SK-MEL-5 (cell line): ENCODE measurements at places on chromosomes 11 and 22. TPM values are rescaled to one million over a fixed set of nuclear protein-coding genes. Genes with fewer than 3 reads are reported as not detected.
A peak's percentile ranks its signal among the peaks of the same experiment; 100 is the strongest.

DNA sequence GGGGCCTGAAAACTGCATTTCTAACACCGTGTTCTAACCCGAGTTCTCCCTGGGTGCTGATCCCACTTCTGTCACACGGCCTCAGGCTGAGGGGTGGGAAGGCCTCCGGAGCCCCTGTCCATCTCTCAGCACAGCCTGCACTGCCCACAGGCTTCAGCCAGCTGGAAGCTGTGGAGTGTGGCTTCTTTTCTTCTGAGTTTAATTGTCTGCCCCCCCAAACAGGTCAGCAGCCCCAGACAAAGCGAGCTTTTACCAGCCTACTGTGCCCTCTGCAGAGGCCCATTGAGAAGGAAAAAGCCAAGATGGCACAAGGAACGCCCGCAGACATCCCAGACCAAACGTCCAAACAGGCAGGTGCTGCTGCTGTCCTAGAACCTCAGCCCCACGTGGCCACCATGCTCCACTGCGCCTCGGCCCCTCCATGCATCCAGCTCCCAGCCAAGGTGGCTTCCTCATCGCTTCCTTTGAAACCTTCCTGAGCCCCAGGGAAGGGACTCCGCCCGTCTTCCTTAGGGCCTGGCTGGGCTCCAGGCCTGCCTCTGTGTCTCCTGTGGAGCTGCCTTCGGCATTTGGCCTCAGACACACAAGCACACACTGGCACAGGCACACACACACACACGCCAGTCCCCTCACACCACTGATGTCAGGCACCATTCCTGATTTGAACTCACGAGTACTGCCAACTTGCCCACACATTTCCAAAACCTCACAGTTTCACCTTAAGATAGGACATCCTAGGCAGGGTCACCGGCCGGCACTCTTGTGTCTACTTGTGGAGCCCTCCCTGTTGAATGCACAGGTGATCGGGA, 1.7 kb downstream of the MOB2 start:
- no peak for DNase-seq

GRCh38 chr11:110720431-110721275, 8.4 kb upstream of the ARHGAP20 start:
- no peak for DNase-seq

SH3BP1 gene
- total RNA-seq, result 3.9 and 5.5 TPM in 2 replicates

DNA sequence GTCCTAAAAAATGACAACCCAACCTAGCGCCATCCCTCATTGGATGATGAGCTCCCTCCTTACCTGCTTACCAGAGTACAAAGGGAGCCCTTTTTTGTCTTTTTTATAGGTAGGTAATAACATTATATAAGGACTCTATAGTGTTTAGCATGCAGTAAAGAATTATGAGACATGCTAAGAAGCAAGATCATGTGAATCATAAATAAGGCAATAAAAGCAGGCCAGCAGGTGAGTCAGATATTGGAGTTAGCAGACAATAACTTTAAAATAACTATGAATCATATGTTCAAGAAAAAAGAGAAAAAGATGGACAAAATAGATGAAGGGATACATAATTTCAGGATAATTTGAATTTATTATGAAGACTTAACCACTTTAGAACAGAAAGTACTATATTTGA, 81.5 kb downstream of the GRK3 start:
- DNase-seq, result no peak

- DNase-seq, result no peak
Measured at GRCh38 chr11:74990941-74991340, 2.2 kb downstream of the NEU3 start.

DNA sequence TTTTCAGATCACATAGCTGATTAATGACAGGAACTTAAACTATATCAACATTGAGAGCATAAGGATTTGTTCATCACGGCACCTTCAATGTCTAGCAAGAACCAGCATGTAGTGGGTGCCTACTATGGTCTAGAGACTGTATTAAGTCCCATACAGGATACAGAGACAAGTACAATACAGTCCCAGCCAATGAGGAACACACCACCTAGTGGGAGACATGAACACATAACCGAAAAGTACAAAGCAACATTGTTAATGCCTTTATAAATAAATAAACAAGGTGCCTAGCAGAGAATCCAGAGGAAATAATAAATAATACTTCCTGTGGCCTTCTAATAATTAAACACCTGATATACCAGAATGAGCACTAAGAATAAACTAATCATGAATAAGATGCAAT, 87.7 kb upstream of the OPCML start:
- peak; percentile 33 for DNase-seq

DNA sequence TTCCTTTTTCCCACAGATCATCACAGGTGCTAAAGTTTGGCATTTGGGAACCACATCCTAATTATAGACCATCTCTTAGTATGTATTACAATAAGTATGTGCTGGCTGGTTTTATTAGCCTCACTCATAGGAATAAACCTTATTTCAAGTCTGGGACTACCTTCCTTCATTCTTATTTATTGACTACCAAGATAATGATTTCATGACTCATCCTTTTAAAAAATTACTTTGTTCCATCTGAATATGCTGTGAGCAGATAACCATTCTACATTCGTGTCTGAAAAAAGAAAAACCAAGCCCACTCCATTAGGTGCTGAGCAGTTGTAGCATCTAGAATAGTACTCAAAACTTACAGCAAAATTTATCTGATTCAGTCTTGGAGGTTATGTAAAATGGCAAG, 12.3 kb downstream of the TNRC6B start:
- DNase-seq, result no peak

GRCh38 chr11:117868815-117869561, 7.5 kb downstream of the FXYD6 start:
- no peak for DNase-seq

BIK gene
- total RNA-seq, result 8.0 and 9.2 TPM in 2 replicates

DNA sequence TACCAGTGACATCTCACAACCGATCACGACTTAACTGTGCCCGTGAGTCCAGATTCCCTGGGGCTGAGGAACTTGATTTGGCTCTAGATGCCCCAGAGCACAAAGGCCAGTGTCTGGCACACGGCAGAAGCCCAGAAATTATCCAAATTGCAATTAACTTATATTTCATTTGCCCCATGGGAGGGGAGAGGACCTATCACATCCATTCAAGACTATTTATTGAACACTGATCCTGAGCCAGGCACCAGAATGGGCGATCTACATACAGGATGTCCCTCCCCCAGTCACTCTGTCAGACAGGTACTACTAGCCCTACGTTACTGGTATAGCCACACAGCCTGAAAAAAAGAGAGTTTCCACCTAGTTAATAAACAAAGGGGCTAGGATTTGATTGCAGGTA, 5.1 kb downstream of the DNAL4 start:
- no peak for DNase-seq

GRCh38 chr11:93715797-93716396, 25.4 kb downstream of the TAF1D start:
- no peak for DNase-seq

DNA sequence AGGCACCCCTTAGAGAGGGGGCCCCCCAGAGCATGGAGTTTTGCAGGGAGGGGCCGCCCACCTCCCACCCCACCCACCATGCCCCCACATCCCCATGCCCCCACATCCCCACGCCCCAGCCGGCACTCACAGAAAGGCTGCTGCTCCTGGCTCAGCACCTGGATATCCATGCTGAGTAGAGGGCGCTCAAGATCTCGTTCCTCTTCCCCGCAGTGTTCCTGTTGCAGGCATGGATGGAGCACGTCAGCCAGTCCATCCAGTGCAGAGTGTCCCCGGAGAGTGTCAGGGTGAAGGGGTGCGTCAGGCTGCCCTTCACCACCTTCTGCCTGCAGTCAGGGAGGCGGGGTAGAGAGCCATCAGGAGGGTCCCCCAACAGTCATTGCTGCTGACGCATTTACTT, 156.2 kb downstream of the CRYBB2 start:
- DNase-seq, result peak; percentile 45

MYOD1 gene
- not detected in 2 replicates for total RNA-seq

ZNF214 gene
- total RNA-seq, result 1.2 and 2.9 TPM in 2 replicates

- DNase-seq, result no peak
Measured at GRCh38 chr11:64858467-64859263, 14.2 kb upstream of the CDC42BPG start.

GPR83 gene
- 0.03 TPM in 1 of 2 replicates, not detected in the other for total RNA-seq

MS4A3 gene
- not detected in 2 replicates for total RNA-seq

DNA sequence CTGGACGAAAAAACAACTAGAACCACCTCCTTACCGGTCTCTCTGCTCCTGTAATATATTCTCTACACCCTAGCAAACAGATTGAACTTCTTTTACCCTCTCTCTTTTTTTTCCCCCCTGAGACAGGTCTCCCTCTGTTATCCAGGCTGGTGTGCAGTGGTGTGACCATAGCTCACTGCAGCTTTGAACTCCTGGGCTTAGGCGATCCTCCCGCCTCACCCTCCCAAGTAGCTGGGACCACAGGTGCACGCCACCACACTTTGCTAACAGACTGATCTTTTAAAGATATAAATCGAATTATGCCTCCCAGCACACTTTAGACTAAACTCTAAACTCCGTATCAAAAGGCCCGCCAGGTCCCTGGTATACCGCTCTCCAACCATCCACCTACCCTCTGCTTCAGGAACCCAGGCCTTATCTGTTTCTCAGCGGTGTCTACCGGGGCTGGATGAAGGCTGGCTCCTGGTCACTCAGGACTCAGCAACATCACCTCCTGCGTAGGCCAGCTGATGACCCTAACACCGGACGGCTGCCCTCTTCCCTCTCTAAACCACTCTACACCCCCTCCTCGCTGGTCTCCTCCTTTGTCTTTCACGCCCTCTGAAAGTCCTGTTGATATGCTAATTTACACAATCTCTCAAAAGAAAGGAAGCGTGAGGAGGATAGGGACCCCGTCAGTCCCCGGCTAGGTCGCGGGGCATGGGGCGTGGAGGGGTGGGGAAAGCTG, 745 bp downstream of the C22orf39 start:
- no peak for DNase-seq

DNA sequence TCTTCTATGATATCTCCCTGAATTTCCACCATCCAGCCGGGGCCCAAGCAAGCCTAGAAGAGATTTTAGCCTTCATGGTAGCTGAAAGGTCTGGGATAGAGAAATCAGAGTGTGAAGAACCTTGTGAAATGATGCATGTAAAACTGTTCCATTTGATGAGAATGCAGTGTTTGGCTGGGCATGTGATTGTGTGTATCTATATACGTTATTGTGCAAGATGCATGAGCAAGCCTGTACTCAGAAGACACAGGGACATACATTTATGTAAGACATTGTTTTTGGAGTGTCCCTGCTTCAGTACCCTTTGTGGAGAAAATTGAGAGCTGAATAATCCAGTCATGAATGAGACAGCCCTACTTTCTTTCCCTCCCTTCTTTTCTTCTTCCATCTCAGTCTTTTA, 15.2 kb upstream of the OR52K2 start:
- DNase-seq, result no peak

DNA sequence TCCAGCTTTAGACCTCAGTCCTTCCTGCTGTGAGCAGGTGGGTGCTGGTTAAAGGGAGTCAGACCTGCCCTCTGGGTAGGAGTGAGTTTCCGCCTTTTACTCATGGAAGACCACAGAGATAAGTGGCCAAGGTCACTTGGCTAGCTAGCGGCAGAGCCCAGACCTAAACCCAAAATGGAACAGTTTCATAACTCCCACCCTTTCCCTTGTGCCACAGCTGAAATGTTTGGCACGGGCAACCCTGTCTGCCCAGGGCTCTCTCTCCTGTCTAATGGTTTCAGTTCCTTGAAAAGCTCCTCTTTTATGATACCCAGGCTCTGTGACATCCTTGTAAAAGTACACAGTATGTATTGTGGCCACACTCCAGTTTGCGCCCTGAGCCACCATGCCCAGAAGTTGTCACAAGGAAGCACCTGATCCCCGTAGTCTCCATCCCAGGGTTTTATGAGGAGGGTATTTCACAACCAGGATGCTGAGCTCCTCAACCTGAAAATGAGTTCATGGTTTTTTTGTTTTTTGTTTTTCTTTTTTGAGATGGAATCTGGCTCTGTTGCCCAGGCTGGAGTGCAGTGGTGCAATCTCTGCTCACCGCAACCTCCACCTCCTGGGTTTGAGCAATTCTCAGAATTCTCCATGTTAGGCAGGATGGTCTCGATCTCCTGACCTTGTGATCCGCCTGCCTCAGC, 5.1 kb downstream of the MB start:
- DNase-seq, result peak; percentile 44

GRCh38 chr11:75815345-75816168, 547 bp downstream of the UVRAG start:
- DNase-seq, result no peak

FIBIN gene
- total RNA-seq, result not detected in 2 replicates

OR52H1 gene
- total RNA-seq, result not detected in 2 replicates

GRCh38 chr11:6544921-6545850, 48.1 kb downstream of the DNHD1 start:
- DNase-seq, result no peak

TRIOBP gene
- 22.4 and 25.6 TPM in 2 replicates for total RNA-seq
